Effector memory CD4-positive, alpha-beta T cell (primary cell): ENCODE measurements at places on chromosomes 6 and 20.

GRCh38 chr20:5888041-5888440 is 62.3 kb downstream of the TRMT6 start:
- H3K4me3 ChIP-seq, result no peak overlapping the region
- H3K4me1 ChIP-seq, result no peaks in the 10 kb centered on the region
- no peak for DNase-seq
- no peaks in the 10 kb centered on the region for H3K36me3 ChIP-seq
- H3K27me3 ChIP-seq, result no peaks in the 10 kb centered on the region

GRCh38 chr6:170554796-170555137 is 598 bp downstream of the TBP start:
- H3K27me3 ChIP-seq, result no peaks in the 10 kb centered on the region
- peak overlapping the region; percentile 91 for H3K27ac ChIP-seq
- peaks cover 14% of the 10 kb centered on the region for H3K36me3 ChIP-seq
- no peak for DNase-seq

GRCh38 chr6:16519265-16520242 is 241.7 kb downstream of the ATXN1 start:
- peak overlapping the region; percentile 15 for H3K27ac ChIP-seq
- no peak for DNase-seq
- no peaks in the 10 kb centered on the region for H3K4me1 ChIP-seq
- H3K27me3 ChIP-seq, result no peaks in the 10 kb centered on the region
- H3K4me3 ChIP-seq, result no peak overlapping the region

GRCh38 chr20:37938181-37938750 is 35.3 kb downstream of the VSTM2L start:
- no peak for DNase-seq
- H3K27ac ChIP-seq, result no peak overlapping the region
- H3K4me1 ChIP-seq, result no peaks in the 10 kb centered on the region
- H3K36me3 ChIP-seq, result no peaks in the 10 kb centered on the region
- no peak overlapping the region for H3K4me3 ChIP-seq
- no peaks in the 10 kb centered on the region for H3K27me3 ChIP-seq

DNA sequence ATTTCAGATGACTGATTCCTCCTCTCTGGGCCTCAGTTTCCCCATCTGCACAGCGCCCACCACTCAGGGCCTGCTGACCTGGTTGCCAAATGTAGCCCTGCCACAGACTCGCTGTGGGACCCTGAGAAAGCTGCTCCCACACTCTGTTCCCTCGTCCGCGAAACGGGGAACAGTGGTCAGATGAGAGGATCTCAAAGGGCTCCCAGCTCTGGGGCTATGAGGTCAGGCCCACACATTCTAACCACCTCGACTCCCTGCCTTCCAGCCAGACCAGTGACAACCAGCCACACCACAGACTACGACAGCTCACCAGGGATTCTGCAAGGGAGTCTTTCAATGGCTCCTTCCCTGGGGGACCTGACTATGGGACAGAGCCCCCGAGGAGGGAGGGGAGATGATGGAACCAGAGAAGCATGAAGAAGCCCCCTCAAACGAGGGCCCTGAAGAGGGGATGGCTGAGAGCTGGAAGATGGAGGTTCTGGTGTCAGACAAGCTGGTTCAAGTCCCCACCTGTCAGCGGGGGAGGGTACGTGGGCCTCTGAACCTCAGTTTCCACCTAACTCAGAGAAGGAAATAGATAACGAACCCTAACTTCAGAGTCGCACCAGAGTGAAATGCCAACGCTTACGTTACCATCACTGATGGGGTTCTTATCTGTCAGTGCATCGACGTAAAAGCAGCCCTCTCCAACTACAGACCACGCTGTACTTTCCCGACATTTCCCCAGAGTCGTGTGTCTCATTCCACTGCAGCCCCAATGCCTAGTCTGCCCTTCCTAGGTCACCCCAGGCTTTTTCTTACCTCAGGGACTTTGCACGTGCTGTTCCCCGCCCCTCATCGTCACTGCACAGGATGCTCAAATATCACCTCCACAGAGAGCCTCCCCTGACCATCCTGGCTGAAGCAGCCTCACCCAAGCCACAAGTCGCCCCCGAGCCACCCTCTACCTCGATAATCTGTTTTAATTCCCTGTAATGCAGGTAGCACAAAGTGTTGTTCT is 60.5 kb downstream of the PREX1 start:
- H3K27me3 ChIP-seq, result no peaks in the 10 kb centered on the region
- H3K4me1 ChIP-seq, result peaks cover 55% of the 10 kb centered on the region
- peak; percentile 21 for DNase-seq
- H3K36me3 ChIP-seq, result no peaks in the 10 kb centered on the region
- peak overlapping the region; percentile 86 for H3K27ac ChIP-seq

DNA sequence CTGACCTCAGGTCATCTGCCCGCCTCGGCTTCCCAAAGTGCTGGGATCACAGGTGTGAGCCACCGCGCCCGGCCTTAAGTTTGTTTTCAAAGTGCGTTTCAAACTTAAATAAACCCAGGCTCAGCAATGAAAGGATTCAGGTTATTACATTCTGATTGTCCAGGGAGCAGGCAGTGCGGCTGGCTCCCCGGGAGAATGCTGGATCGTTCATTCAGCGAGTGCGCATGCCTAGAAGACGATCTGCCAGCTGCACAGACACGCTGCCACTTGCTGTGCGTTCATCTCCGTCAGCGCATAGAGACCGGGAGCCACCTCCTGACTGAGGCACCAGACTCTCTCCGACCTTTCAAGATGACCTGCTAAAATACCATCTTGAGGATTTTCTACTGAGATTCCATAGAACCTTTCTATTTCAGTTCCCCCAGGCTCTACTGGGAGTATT is 163.9 kb upstream of the ZNF217 start:
- H3K4me3 ChIP-seq, result no peak overlapping the region
- DNase-seq, result no peak
- peaks cover 23% of the 10 kb centered on the region for H3K4me1 ChIP-seq

DNA sequence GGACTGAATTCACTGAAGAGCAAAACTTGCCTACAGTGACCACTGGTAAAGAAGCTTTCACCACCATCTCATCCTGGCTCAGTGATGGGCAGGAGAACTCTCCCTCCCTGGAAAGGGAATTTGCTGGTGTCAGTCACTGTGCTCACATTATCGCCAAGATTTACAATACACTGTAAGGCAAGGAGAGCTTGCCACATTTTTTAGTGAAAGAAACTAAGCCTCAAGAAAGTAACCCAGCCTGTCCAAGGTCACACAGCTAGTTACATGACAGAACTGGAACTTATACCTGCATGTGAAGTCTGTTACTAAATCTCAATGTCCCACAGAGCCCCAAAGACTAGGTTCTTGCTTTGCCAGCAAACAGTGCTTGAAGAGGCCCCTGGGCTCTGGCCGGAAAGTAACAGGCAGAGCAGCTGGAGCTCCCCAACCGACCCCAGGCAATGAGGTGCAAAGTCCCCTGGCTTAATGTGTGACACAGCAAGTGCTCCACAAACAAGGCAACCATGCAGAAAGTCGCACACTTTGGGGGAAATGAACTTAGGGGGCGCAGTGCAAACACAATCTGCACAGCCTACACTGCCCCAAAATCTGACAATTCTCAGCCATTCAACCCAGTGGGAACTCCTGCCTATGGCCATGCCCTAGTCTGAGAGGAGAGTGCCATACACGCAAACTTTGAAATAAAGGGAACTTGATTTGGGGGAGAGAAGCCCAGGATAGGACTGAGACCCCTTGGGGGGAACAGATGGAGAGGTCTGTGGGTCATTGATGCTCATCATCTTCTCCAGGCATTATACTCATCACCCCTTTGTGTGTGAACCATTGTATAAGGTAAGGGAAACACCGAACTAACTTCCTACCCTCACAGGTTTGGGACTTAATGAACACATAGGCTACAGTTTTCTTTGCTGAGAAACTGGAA is 1.9 kb downstream of the BCL2L1 start:
- H3K36me3 ChIP-seq, result no peaks in the 10 kb centered on the region
- no peaks in the 10 kb centered on the region for H3K27me3 ChIP-seq
- no peak for DNase-seq
- peak overlapping the region; percentile 97 for H3K27ac ChIP-seq

- no peak overlapping the region for H3K4me3 ChIP-seq
- no peak for DNase-seq
- H3K27me3 ChIP-seq, result no peaks in the 10 kb centered on the region
Measured at GRCh38 chr20:24406750-24407149, 62.7 kb upstream of the SYNDIG1 start.

- H3K36me3 ChIP-seq, result no peaks in the 10 kb centered on the region
- H3K4me1 ChIP-seq, result no peaks in the 10 kb centered on the region
- H3K27ac ChIP-seq, result no peak overlapping the region
- no peak overlapping the region for H3K4me3 ChIP-seq
Measured at GRCh38 chr6:142699391-142699790, 245.6 kb downstream of the HIVEP2 start.

- DNase-seq, result no peak
- H3K27me3 ChIP-seq, result no peaks in the 10 kb centered on the region
- no peak overlapping the region for H3K4me3 ChIP-seq
- H3K36me3 ChIP-seq, result no peaks in the 10 kb centered on the region
- no peak overlapping the region for H3K27ac ChIP-seq
- no peaks in the 10 kb centered on the region for H3K4me1 ChIP-seq
Measured at GRCh38 chr20:54793291-54793992, 318.0 kb downstream of the DOK5 start.

DNA sequence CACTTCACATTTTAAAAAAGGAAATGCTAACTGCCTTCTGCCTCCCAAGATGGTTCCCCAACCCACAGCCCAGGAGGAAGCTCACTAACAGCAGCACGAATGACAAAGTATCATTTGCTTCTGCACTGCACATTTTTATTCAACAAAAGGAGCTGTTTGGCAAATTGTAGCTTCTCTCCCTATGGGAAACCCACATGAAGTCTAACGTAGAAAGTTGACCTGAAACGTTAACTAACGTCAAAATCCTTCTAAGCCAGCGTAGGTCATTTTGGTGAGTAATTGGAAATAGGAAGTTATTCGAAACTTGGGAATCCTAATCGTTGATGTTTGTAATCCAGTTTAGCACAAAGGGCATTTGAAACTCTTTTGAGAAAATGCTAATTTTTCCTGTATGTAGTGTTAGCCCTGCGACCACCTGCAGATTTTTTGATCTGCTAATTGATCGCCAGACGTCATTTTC is 2.9 kb downstream of the SALL4 start:
- H3K36me3 ChIP-seq, result no peaks in the 10 kb centered on the region
- peaks cover 9% of the 10 kb centered on the region for H3K27me3 ChIP-seq
- H3K4me3 ChIP-seq, result no peak overlapping the region
- no peak for DNase-seq
- H3K27ac ChIP-seq, result no peak overlapping the region

GRCh38 chr20:63172726-63173125 is 43.2 kb downstream of the YTHDF1 start:
- no peak for DNase-seq
- peaks cover 10% of the 10 kb centered on the region for H3K4me1 ChIP-seq
- no peak overlapping the region for H3K4me3 ChIP-seq
- no peak overlapping the region for H3K27ac ChIP-seq
- H3K27me3 ChIP-seq, result peaks cover 43% of the 10 kb centered on the region

- no peak for DNase-seq
- no peaks in the 10 kb centered on the region for H3K27me3 ChIP-seq
- peaks cover 25% of the 10 kb centered on the region for H3K4me1 ChIP-seq
- H3K4me3 ChIP-seq, result peak overlapping the region; percentile 85
- H3K36me3 ChIP-seq, result peaks cover 10% of the 10 kb centered on the region
Measured at GRCh38 chr6:43636308-43636659, 644 bp downstream of the MAD2L1BP start.

DNA sequence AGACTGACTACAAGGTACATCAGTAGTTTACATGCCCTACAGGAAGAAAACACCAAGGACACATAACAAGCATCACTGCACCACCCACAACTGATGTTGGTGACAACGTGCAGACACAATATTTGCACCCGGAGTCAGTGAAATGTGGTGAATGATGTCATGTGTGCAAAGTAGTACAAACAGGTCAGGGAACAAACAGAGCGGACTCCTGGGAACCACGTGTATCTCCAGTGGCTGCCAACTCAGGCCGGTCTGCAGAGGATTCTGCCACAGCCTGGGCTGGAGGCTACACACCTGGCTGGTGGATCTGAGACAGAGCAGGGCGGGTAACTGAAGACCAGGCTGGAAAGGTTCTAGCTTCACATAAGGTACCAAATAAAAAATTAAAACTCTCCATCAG is 28.2 kb upstream of the RPS6KA2 start:
- no peaks in the 10 kb centered on the region for H3K4me1 ChIP-seq
- no peaks in the 10 kb centered on the region for H3K27me3 ChIP-seq
- H3K27ac ChIP-seq, result no peak overlapping the region
- H3K4me3 ChIP-seq, result no peak overlapping the region
- no peak for DNase-seq
- H3K36me3 ChIP-seq, result no peaks in the 10 kb centered on the region

- H3K36me3 ChIP-seq, result no peaks in the 10 kb centered on the region
- H3K27me3 ChIP-seq, result no peaks in the 10 kb centered on the region
- no peak overlapping the region for H3K4me3 ChIP-seq
- no peaks in the 10 kb centered on the region for H3K4me1 ChIP-seq
Measured at GRCh38 chr20:46979603-46980241, 85.1 kb downstream of the EYA2 start.

- no peaks in the 10 kb centered on the region for H3K36me3 ChIP-seq
- DNase-seq, result no peak
- no peak overlapping the region for H3K27ac ChIP-seq
- H3K4me3 ChIP-seq, result no peak overlapping the region
- H3K4me1 ChIP-seq, result peaks cover 12% of the 10 kb centered on the region
Measured at GRCh38 chr20:59398537-59399205, 98.3 kb downstream of the EDN3 start.

GRCh38 chr20:44866703-44867335 is 18.7 kb upstream of the YWHAB start:
- no peak overlapping the region for H3K4me3 ChIP-seq
- DNase-seq, result no peak
- H3K27me3 ChIP-seq, result peaks cover 3% of the 10 kb centered on the region
- H3K4me1 ChIP-seq, result no peaks in the 10 kb centered on the region
- no peak overlapping the region for H3K27ac ChIP-seq

- H3K27ac ChIP-seq, result no peak overlapping the region
- H3K4me3 ChIP-seq, result no peak overlapping the region
- peaks cover 69% of the 10 kb centered on the region for H3K36me3 ChIP-seq
- H3K4me1 ChIP-seq, result no peaks in the 10 kb centered on the region
- H3K27me3 ChIP-seq, result no peaks in the 10 kb centered on the region
Measured at GRCh38 chr6:160030103-160030502, 61.2 kb downstream of the IGF2R start.

DNA sequence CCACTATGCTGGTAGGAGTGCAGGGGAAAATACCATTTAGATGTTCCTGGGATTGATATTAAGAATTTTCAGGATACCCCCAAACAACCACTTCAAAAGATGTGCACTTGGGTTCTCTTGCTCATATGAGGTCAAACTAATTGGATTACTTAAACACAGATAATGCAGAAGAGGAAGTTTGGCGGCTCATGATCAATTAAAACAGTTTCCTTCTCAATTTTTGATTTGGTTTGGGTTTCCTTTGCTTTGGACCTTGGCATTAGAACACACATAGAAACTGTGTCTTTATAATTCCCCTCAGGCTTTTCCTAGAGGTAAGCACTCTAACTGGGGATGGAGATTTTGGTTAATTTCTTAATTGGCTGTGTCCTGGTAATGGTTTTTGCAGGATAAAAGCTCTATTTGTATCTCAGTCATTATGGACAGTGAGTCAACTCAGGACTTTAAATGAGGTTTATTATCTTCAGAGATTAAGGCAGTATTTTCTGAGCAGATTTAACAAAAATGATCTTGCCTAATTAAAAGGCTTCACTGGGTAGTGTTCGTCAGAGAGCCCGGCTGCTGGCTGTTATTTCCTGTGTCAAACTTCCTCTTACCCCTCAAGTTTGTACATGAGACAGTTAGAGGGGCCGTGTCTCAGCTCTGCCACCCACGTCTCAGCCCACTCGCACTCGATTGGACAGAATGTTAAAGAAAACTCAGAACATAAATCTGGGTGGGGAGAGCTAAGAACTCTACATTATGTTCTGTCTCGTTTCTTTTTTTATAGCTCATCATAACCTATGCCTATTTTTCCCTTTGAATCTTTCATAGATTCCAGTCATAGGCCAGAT is 50.3 kb upstream of the PREP start:
- H3K27ac ChIP-seq, result no peak overlapping the region
- peak; percentile 5 for DNase-seq
- H3K4me1 ChIP-seq, result no peaks in the 10 kb centered on the region
- H3K4me3 ChIP-seq, result no peak overlapping the region
